Temporal lobe (tissue), 4 donors: ENCODE measurements at places on chromosomes 13 and 19. TPM values are rescaled to one million over a fixed set of nuclear protein-coding genes. Genes with fewer than 3 reads are reported as not detected.

PLPPR2 gene
- 47.2 TPM for total RNA-seq

F2RL3 gene
- total RNA-seq = not detected

RFXAP gene
- total RNA-seq = 7.6 TPM

HPN gene
- not detected for total RNA-seq

ZNF560 gene
- 0.49 TPM for total RNA-seq

GGACT gene
- total RNA-seq = 0.49 TPM

DPP9 gene
- total RNA-seq = 8.9 TPM

COL5A3 gene
- 1.7 TPM for total RNA-seq

SPINT2 gene
- 60.0 TPM for total RNA-seq

RUVBL2 gene
- total RNA-seq = 60.5 TPM

SULT2B1 gene
- total RNA-seq = not detected

MLNR gene
- total RNA-seq = not detected

TYROBP gene
- 2.5 TPM for total RNA-seq
